Fibroblast of the aortic adventitia (primary cell): ENCODE measurements at places on chromosomes 4 and X.

DNA sequence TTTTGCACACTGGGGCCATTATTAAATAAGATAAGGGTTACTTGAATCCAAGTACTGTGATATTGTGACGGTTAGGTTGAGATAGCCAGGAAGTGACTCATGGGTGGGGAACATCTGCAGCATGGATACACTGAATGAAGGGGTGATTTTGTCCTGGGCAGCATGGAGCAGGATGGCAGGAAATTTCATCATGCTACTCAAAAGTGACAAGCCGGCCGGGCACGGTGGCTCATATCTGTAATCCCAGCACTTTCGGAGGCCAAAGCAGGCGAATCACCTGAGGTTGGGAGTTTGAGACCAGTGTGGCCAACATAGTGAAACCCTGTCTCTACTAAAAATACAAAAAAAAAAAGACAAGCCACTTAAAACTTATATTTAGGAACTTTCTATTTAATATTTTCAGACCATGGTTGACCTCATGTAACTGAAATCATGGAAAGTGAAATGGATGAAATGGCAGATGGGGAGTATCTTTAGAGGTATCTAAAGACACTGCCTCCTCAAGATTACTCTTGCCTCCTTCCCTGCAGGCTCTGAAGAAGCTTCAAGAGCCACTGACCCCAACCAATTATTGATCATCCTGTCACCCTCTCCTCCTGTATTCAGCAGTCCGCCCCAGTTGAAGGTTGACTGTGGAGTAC is 3.9 kb upstream of the TRIM60 start:
- DNase-seq = no peak

DNA sequence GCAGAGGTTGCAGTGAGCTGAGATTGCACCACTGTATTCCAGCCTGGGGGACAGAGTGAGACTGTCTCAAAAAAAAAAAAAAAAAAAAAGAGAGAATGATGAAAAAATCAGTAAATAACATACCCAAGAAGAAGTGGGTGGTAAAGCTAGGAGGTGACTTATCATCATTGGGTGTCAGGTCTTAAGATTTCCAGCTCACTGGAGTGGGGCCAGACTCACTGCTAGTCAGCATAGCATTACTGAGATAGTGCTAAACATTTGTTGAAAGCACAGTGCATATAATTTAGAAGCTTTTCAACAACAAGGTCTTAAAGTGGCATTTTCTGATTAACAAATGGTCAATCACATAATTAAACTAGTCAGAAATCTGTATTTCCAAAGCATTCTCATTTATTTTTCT is 221.8 kb upstream of the GYPA start:
- DNase-seq = no peak

DNA sequence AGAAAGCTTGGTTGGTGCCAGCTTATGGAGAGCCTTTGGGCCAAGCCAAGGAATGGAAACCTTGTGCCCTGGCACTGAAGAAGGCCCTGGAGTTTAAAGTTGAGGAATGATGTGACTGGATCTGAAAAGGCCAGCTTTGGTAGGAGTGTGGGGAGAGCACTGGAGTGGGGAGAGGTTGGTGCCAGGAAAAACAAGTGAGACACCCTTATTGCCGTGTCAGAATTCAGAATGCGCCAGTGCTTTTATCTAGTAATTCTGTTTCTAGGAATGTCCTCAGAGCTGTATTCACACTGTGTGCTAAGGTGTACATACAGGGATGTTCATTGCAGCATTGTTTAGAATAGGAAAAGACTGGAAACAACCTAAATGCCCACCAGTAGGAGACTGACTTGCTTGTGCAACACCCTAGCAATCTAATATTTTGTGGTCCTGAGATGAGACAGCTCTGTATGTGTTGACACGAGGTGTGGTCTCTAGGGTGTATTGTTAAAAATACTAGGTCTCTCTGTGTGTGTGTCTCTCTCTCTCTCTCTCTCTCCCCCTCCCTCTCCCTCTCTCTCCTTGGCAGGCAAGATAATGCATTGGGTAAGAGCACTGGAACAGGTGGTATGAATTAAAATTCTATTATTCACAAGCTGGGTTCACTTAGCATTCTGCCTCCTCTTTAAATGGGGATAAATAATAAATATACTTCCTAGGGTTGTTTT is 107.8 kb downstream of the GATB start:
- peak; percentile 95 for DNase-seq

DNA sequence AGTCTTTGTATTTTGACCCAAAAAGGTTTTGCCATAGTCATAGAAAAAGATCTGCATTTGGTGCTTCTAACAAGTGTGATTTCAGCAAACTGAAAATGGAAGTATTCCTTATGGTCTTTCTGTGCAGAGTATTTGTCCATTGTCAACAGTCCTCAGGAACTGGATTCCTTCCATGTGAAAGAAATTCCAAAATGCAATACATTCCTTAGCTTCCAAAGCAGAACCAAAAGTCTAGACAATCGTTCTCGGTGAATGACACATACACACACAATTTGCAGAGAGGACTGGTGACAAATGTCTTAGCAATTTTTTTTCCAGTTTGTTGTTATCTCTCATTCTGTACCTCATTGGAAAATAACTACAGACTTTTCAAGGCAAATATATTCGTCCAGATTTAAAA is 562.2 kb upstream of the SLIT2 start:
- peak; percentile 83 for DNase-seq

DNA sequence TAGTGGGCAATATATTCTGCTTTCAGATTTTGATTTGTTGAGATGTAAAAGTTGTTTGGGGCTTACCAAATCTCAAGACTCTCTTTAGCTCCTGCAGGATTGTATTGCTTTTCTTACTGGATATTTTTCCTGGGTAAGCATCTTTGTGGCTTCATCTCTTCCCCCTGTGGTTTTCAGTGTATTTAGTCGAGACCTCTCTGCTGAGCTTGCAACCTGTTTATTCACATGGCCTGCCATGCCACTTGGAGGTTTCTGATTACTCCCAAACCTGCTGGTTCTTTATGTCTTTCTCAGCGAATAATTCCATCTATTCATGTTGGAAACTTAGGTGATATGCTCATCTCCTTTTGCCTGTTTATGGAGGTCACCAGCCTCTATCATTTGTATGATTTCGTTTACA is 10.9 kb downstream of the CCNG2 start:
- DNase-seq = no peak

DNA sequence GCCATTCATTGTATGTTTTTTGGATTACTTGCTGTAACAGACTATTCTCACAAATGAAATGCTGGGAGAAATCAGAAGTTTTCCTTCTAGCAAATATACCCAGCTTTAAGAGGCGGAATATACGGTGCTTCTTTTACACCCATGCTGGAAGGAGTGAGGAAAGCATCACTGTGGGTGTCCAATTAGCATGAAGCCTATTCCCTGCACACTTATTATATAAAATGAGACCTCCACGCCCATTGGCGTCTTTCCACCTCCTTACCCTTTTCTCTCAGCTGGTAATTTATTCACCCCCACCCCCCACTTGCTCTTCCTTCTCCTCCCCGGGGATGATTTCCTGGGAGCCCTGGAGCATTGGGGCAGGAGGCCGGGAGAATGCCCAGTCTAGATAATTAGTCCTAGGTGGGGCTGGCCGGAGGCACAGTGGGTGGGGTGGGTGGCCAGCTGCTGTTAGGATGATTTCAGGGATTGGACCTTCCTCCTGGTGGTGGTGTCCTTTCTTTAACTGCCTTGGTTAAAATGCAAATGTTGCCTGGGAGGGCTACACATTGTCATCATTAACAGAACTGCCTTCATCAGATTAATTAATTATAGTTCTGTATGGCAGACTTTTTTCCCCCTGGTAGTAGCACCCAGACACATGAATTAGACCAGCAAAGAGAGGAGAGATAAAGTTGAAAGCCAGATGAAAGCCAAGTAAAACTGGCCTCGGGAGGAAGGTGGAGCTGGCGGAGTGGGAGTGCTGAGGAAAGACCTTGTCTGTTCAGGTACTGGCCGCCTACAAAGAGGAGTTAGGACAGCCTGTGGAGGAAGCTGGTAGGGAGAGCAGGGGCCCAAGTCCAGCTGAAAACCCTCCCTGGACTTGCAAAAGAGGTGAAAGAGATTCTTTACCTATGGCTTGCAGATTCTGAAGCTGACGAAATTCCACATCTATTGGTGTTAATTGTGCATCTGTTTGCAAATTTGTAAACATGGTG is 11.4 kb downstream of the SHROOM2 start:
- DNase-seq = no peak
